Stimulated activated naive B cell treated with anti-CD40 and anti-IgM and Interleukin-4, amounts not matched to agents 10 μg/mL and 1 μg/mL and 100 μg/mL, for 72 hours (primary cell): ENCODE measurements at places on chromosomes 3 and 15.

DNA sequence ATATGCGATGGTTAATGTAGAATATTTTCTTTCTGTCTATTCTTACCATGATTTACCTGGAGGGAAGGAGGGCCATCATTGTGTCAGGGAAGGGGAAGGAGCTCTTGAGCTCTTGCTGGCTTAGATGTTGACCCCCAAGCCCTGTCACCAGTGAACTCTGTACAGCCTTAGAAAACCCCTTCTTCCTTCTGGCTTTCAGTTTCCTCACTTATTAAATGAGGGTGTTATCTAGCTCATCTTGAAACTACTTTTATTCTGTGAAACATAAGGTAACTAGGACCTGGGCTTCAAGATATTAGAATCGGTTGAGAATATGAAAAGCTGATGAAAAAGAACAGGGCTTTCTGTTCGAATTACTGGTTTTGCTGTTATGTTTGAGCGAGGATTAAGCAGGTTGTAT lies 25.1 kb upstream of the UTS2B start:
- DNase-seq: peak; percentile 4

DNA sequence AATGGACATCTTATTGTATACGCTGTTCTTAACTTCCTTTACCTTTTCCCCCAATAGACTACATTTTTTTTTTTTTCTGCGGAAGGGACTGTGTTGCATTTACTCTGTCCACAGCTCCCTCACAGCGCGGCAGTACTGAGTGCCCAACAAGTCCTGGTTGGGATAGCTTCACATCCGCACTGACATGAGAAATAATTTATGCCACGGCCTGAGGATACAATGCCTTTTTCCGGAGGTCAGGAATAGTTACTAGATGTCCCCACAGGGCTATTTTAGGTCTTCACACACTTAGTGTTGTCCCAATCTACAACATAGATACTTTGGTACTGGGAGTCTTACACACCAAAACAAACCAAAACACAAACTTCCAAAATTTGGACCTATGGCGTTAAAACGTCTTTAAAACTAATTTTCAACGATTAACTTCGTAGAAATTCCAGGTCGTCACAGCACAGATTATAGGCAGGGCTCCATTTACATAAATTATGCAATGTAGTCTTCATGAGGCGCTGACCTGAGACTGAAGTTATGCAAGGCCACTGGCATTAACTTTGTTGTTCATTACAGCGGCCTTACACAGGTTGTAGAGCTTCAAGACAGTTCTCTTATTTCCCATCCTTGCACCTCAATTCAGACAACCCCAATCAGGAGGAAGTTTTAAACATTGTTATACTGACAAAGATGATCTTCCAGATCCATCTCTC lies 989 bp upstream of the PPIB start:
- DNase-seq: no peak

DNA sequence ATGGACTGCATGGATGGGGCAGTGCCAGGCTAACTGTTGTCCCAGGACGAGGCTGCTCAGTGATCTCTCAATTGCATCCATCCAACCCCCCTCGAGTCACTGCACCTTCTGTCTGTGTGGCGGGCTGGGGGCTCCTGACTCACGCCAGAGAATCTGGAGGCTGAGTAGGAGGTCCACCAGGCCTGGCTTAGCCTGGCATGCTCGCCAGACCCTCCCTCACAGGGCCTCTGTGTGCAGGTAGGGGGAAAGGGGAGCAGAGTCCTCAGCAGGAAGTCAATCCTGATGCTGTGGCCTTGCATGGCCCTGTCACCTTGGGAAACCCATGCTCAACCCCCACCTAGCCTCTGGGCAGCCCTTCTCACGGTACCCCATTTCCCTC lies 140.6 kb downstream of the NUP210 start:
- no peak for DNase-seq

GRCh38 chr3:192642651-192643050 lies 84.7 kb downstream of the FGF12 start:
- no peak for DNase-seq

GRCh38 chr3:142815803-142816202 lies 73.1 kb downstream of the PCOLCE2 start:
- DNase-seq: no peak

- DNase-seq: no peak
Measured at GRCh38 chr3:109702252-109702651, 364.9 kb upstream of the DPPA4 start.

- no peak for DNase-seq
Measured at GRCh38 chr3:115986555-115987207, 363.4 kb downstream of the GAP43 start.

DNA sequence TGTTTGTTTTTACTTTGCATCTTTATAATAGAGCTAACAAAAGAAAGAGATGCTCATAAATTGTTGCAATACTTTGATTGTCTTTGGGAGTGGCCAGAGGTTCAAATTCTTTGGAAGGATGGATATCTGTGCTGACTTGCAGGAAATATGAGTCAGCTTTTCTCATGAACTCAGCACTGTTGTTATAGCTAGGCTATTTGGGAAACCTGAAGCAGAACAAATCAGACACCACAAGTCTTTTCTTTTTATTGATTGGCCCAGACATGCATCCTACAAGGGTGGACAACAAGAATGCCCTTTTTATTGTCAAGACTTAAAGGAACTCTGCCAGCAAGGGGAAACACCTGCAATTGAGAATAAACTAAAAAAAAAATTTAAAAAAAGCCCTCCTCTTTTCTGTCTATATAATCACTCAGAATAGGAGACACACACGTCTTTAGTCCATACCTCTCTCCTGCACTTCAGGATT lies 4.6 kb upstream of the DENND4A start:
- DNase-seq: no peak

DNA sequence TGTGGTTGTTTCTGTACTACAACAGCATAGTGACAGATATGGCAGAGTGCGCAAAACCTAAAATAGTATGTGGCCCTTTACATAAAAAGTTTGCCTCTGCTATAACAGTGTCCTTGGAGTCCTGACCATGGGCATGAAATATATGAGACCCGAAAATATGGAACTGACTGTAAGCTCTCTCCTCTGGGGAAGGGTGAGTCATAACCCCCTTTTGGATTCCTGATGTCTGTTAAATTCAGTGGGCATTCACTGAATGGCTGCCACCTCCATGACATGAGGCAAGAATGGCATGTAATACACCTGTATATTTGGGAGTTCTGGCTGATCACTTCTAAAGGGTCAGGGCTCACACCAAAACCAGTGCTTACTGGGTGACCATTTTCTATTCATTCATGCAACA lies 6.1 kb downstream of the TBC1D2B start:
- no peak for DNase-seq

DNA sequence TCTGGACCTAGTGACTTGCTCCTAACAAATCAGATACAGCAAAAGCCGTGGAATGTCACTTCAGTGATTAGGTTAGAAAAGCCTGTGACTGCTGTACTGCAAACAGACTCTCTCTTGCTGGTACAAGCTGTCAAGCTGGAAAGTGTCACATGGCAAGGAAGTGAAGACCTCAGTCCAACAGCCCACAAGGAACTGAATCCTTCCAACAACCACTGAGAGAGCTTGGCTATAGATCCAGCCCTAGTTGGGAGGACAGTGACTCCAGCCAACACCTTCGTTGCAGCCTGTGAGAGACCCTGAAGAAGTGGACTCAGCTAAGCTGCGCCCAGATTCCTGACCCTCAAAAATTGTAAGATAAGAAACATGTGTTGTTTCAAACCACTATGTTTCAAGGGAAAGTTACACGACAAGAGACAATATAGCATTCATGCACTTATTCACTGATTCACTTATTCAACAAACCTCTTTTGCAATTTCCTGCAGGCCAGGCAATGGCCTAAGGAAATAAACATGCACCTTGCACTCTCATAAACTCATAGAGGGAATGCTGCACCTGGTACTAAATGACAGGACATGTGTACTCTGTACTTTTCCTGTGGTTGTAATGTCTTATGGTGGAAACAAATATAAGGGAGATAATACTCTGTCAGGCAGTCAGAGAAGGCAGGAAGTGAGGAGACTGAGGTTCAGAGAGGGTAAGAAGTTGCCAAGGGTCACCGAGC lies 142.9 kb downstream of the CADPS start:
- no peak for DNase-seq

DNA sequence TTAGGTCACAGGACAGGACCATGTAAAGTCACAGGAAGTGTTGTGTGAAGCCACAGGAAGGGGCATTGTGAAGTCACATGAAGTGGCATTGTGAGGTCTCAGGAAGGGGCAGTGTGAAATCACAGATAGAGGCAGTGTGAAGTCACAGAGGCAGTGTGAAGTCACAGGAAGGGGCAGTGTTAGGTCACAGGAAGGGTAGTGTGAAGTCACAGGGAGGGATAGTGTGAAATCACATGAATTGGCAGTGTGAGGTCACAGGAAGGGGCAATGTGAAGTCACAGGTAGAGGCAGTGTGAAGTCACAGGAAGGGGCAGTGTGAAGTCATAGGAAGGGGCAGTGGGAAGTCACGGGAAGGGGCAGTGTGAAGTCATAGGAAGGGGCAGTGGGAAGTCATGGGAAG lies 37.9 kb downstream of the GASK1A start:
- no peak for DNase-seq

DNA sequence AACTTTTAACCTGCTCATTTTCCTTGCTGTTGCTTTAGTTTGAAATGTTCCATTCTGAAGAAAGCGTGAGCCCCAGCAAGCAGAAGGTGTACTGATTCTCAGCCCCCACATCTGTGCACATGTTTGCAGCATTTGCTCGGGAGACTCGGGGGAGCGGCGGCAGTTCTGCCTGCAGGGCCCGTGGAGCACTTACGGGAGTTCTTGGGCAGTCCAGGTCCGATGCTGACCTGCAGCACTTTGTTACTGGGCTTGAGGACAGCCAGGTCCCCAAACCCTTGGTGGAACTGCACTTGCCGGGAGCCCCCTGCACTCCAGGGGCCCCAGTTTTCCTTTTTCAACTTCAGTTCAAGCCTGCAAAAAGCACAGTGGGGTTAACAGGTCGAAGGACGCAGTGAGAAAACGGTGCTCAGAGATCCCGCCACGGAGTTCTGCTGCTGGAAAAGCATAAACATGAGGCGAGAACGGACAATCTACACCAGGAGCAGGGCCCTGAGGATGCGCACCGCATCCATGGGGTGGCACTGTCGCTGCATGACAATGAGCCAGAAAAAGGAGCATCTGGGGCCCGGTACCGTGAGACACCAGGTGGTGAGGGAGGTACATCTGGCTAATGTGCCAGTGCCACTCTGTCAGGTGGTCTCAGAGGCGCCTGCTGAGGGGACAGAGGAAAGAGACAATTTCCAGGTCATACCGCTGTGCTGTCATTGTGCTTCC lies 45.6 kb upstream of the LDHAL6B start:
- no peak for DNase-seq

DNA sequence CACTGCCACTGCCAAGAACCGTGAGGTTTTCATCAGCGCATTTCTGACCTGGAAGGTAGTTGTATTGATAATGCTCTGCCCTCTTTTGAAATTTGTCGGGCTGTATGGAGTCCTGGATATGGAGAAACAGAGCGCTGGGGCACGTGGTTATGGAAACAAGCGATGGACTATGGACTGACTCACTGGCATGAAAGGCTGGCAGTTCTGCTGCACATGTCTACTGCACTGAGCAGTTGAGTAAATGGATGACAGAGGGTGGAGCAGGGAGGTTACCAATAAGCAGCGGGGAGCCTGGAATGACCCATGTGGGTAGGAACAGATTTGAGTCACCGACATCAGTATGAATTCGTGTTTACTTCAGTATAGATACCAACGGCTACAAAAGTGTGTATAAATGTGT lies 429.5 kb downstream of the OCA2 start:
- DNase-seq: no peak

GRCh38 chr3:134597390-134597970 lies 53.3 kb downstream of the KY start:
- no peak for DNase-seq

GRCh38 chr3:49593041-49593440 lies 38.8 kb downstream of the BSN start:
- no peak for DNase-seq

- no peak for DNase-seq
Measured at GRCh38 chr3:66198437-66199088, 22.2 kb upstream of the SLC25A26 start.

DNA sequence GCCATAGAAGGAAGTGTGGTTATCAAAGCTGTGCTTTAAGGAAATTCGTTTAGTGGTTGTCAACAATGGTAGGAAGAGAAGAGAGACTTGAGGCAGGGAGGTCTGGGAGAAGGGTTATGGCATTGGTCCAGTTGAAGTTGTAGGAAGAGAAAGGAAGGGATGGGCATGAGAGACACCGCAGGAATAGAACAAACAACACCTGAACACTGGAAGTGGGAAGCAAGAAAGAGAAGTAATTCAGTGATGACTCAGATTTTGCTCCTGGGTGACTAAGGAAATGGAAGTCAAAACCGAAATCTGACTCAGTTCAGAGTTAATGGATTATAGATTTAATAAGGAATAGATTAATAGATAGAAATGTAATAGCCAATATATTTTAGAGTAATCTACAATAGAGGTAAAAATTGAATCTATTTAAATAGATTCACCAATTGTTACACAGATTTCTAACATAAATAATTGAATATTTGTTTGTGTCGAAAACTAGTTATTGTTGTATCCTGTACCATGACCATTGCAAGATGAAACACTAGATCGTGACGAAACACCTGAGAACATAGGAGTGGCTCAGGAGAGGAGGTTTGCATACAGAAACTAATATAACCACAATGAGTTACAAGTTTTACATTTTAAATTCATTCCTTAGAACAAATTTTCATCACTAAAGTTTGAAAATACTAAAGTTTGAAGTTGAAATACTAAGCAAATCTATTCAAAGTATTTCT lies 36.0 kb downstream of the THBS1 start:
- no peak for DNase-seq

GRCh38 chr3:37996785-37997301 lies 6.3 kb downstream of the VILL start:
- DNase-seq: peak; percentile 70

DNA sequence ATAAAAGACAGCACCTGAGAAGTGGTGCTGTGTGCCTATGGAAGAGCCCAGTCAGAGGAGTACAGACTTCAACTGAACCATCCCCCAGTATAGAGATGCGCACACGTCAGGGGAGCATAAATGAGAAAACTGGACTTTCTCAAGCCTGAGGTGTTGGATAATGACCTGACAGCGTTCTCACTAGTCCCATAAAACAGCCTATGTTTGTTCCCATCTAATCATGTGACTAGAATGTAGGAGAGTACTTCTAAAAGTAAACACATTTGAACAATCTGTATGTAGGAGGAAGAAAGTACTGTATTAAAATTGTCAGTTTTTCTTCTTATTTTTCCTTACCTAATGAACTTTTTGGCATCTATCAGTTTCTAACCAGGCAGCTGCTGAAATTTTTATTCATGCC lies 498.9 kb downstream of the CNTN4 start:
- no peak for DNase-seq

GRCh38 chr3:156553705-156554356 lies 1.1 kb downstream of the SSR3 start:
- no peak for DNase-seq

GRCh38 chr3:157089455-157090221 lies 70.3 kb downstream of the CCNL1 start:
- DNase-seq: peak; percentile 50

- no peak for DNase-seq
Measured at GRCh38 chr15:101264011-101264410, 12.2 kb upstream of the CHSY1 start.

- DNase-seq: no peak
Measured at GRCh38 chr3:151318991-151319390, 2.4 kb upstream of the GPR87 start.

- no peak for DNase-seq
Measured at GRCh38 chr3:132593947-132594323, 3.1 kb upstream of the ACKR4 start.

GRCh38 chr3:115692887-115693524 lies 69.7 kb downstream of the GAP43 start:
- peak; percentile 65 for DNase-seq
